ENCODE measurements at places on chromosomes 5 and 9.

GRCh38 chr9:38026021-38026809, 42.8 kb downstream of the SHB start:
- no peak for DNase-seq

GRCh38 chr9:114691956-114692295, 9.9 kb upstream of the TEX48 start:
- DNase-seq, result no peak

GRCh38 chr5:100157066-100157465, 378.1 kb upstream of the FAM174A start:
- DNase-seq, result no peak

GRCh38 chr9:87340391-87340790, 157.3 kb upstream of the DAPK1 start:
- DNase-seq, result no peak

- DNase-seq, result no peak
These were observed 5.5 kb downstream of the SLC25A2 start for GRCh38 chr5:141298376-141298775.

DNA sequence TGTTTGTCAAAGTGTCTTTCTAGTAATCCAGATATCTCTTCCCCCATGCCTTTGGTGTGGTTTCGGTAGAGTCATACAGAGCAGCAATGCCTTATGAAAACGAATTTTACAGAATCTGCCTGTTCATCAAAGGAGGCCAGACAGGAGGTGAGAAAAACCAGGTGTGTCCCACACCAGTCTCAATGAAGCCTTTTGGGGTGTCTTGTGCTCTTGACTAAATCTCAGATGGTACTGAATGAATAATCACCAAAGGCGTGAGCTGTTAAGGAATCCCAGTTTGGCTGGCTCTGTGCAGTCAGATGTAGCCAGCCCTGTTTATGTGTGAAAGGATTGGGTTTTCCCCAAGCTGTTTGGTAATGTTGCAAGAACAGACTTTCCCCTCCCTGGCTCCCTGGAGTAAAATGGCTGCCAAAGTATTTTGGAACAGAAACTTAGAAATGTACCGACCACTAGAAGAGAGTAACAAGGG, 70.8 kb upstream of the CDKN2B start:
- DNase-seq, result peak; percentile 62

DNA sequence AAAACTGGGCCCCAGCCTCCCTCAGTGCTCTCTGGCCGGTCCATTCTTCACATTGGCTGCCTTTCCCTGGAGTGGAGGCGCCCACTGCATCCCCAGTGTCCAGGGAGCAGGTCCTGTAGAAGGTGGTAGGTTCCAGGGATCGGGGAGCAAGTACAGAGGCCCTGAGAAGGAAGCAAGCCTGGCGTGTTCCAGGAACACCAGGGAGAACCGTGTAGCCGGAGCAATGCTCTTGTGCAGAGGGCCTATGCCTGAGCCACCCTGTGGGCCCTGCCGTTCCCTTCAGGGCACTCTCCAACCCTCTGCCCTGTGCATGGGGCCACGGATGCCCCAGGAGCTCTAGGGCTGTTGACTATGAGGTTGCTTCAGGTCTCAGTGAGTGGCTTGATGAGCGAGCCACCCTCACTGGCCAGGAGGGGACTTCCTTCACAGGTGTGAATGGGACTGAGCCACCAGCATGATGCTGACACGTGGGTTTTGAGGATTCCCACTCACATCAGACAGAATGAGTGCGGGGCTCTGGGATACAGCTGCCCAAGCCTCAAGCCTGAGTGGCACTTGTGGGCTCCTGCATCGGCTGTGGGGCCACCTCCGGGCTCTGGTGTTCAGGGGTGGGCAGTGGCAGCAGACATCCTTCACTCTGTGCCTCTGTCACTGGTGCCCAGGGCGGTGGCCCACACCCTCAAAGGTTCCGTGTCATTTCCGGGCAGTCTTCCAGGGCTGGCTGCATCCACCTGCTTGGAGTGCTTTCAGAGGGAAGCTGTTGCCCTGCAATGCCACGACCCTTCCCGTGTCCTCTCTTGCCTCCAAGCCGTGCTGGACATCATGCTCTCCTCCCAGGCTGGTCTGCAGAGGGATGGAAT, 54.4 kb downstream of the ADAMTS2 start:
- DNase-seq, result no peak

GRCh38 chr5:6632324-6632887, 438 bp downstream of the NSUN2 start:
- no peak for DNase-seq

DNA sequence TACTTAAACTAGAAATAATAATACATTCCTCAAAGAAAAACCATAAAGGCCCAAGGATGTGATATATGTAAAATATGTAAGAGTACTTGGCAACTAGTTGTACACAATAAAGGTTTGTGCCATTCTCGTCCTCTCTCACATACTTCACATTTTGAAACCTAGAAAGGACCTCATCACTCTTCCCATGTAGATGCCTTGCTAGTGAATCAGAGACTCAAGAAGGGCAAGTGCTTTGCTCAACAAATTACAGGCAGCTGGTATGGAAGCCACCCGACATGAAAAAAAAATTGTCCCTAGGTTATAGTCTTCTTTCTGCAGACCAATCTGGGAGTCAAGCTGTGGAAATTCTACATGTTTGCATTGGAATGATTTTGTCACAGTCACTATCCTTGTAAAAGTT, 31.7 kb downstream of the ADRB2 start:
- no peak for DNase-seq

DNA sequence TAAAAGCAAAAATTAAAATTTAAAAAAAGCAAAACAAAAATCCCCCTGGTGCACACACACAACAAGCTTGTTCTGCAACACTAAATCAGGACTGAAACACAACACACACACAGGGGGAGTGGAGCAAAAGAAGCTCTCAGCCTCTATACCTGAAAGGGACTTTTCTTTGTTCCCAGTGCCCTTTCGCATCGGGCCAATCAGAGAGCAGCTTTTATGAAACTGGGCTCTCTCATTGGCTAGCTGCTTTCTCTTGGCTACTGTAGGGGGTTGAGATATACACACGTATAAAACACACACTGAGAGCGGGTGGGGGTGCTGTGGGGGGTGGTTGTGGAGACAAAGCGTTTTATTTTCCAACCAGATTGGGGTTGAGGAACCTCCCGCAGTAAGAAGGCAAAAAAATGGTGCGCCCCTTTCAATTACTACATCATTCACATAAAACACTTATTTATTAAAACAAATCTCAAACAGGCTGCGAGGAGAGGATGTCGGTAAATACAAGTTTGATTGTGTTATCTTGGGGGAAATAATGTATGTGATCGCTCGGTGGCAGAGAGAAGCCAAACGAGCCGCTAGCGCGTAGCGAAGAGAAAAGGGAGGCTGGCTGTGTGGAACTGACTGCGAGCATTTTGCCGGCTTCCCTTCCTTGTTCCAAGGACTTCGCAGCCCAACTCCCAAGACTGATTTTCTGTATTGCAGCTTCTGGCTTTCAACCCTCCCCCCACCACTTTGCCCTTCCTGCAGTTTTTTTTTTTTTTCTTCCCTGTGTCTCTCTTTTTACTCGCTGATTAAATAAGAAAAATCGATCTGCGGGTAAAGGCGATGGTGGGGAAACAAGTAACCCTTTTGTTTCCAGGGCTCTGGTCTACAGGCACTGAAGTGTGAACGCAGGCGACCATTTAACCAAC, 2.5 kb upstream of the ZNF608 start:
- DNase-seq, result no peak

DNA sequence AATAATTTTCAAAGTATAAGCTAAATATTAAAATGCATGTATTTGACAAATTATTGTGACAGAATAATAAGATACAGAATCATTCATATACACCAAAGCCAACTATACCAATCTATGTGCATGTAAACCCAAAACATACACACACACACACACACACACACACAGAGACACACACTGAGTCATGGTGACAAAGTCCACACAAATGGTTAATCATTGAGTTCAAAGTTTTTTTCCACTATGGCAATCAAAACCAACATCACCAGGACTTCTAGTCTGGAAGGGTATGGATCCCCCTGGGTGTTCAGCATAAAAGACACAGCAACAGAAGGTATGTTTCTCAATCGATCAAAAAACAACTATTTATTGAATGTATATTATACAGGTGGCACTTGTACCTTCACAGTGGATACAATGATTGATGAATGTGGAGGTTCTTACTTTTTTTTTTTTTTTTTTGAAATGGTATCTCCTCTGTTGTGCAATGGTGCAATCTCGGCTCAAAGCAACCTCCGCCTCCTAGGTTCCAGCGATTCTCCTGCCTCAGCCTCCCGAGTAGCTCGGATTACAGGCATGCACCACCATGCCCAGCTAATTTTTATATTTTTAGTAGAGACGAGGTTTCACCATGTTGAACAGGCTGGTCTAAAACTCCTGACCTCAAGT, 137.0 kb downstream of the PDE4D start:
- no peak for DNase-seq

- DNase-seq, result no peak
These were observed 18.9 kb downstream of the NREP start for GRCh38 chr5:111738118-111738517.

DNA sequence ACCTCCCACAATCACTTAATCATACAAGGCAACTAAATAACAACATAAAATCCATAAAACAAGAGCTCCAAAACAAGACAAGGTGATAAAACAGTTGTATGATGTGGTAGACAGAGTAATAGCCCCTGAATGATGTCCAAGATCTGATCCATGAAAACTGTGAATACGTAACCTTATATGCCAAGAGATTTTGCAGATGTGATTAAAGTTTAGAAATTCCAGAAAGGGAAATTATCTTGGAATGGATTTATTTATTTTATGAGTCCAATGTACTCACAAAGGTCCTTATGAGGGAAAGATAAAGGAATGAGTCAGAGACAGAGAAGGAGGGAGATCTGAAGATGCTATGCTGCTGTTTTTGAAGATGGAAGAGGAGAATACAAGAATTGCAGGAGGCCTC, 1775.7 kb upstream of the C9orf72 start:
- no peak for DNase-seq
